Hematopoietic multipotent progenitor cell treated with erythropoietin and hydrocortisone succinate and interleukin-3 and kit ligand, for 6 days (in vitro differentiated cells): ENCODE measurements at places on chromosomes 3 and 15.

- DNase-seq, result peak; percentile 71
Measured at GRCh38 chr15:90872486-90873184, 4.2 kb downstream of the FURIN start.

- DNase-seq, result no peak
Measured at GRCh38 chr15:58380280-58380945, 51.4 kb upstream of the LIPC start.

DNA sequence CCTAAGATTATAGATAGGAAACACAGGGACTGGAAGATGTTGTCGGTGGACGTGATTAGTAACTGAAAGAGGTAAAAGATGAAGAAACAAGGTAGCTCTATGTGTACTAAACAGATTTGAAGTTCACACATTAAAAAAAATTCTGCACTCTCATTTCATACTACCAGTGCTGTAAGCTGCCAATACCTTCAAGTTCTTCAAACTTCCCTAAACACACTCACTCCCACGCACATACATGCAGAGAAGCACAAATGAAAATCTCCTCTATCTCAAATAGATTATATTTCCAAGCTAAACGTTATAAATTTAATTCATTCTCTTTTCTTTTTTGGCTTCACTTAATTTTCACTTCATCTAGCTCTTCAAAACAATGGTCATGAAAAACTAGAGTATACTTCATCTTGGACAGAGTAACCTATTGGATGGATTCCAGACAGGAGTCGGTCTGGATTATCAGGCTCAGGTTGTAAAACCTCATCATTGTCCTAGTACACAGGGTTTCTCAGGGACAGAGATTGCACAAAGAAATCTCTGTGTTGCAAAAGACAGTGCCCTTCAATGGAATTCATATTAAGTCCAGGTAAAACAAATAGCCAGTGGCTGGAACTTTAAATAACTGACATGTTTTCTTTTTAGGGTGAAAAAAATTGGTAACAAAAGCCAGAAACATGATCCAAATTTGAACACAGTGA is 408.1 kb upstream of the ZNF385D start:
- DNase-seq, result no peak

DNA sequence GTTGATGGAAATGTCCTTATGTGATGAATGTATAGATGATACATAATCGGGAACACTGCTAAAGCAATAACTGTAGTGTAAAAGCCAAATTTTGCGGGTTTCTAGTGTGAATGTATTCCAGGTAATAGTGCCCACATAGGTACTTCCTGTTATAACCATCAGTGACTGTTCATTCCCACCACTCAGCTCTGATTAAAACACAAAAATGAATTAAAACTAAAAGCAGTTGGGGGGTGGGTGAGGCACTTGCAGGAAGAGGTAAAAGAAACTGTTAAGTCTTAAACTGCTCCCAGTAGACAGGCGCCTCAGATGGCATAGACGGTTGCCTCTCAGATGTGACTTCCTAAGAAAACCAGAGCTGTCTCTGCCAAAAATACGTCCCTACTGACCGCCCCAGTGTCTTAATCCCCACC is 893 bp upstream of the MTHFS start:
- DNase-seq, result peak; percentile 27

DNA sequence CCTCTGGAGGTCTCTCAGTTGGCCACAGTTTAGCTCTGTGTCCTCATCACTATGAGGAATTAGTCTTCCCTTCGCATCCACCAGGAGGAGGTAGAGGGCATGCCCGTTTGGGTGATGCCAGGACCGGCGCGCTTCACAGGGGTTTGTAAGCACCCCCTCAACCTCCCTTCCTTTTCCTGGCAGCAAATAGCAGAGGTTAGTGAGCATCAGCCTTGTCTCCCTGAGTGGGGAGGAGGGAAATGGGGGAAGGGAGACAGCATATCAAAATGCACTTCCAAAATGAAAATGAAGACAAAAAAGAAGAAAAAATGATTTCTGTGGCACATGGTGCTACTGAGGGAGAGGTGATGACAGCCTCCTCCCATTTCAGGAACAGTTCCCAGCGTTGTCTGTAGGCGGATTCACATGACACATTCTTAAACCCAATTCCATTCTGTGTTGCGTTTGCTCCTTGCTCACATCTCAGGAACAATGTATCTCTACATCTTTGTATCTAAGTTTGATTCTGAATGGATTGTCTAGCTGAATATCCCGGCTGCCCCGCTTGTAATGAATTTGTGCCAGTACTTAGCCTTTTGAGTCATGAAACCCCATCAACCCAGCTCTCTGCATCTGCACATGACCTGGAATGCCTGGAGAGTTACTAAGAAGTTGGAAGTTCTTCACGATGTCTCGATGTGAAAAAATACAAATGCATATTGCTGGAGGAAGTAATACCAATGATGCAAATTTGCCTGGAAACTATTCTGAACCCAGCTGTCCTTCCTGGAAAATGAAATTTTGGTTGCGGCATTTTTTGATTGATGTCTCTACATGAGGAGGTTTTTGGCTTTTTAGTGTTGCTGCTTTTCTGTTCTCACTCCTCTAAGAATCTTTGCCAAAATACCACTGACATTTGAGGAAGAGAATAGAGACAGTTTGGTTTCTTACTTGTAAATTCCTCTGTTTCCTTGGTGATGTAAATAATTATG is 45.2 kb downstream of the TYRO3 start:
- DNase-seq, result peak; percentile 83

DNA sequence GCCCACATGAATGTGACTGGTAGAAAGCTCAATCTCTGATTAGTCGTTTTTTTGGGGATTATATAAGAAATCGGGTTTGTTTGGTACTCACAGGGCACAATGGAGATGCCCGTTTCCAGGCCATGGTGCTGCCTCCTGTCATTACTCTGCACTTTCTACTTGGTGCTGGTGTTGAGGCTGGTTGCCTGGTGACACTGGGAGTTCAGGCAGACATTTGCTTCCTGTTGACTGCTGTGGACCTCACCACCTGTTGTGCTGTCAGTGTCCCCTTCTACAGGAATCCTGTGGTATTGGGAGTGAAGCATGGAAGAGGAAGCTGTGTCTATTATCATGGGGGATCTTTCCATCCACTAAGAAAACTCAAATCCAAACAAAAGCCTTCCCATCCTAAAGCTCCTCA is 227.2 kb upstream of the TBL1XR1 start:
- no peak for DNase-seq

GRCh38 chr3:52865994-52866393 is 31.2 kb upstream of the MUSTN1 start:
- no peak for DNase-seq

GRCh38 chr3:190426806-190427507 is 22.7 kb downstream of the TMEM207 start:
- DNase-seq, result no peak

DNA sequence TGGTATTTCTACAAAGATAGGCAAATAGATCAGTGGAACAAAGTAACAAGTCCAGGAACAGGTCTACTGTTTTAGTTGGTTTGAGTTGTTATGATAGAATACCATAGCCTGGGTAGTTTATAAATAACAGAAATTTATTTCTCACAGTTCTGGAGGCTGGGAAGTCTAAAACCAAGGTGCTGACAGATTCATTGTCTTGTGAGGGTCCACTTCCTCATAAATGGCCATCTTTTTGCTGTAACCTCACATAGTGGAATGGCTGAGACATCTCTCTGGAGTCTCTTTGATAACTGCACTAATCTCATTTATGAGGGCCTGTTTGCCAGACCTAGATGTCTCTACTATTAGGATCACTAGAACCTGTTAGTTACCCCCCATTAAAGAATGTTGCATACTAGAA is 152.3 kb upstream of the MYRIP start:
- DNase-seq, result no peak

- no peak for DNase-seq
Measured at GRCh38 chr3:97763586-97764406, 762 bp upstream of the ARL6 start.

- DNase-seq, result no peak
Measured at GRCh38 chr15:59169251-59169708, 37.4 kb upstream of the LDHAL6B start.

GRCh38 chr3:123258811-123259420 is 57.2 kb downstream of the SEC22A start:
- DNase-seq, result peak; percentile 81

- no peak for DNase-seq
Measured at GRCh38 chr3:180358179-180358578, 243.8 kb upstream of the TTC14 start.

DNA sequence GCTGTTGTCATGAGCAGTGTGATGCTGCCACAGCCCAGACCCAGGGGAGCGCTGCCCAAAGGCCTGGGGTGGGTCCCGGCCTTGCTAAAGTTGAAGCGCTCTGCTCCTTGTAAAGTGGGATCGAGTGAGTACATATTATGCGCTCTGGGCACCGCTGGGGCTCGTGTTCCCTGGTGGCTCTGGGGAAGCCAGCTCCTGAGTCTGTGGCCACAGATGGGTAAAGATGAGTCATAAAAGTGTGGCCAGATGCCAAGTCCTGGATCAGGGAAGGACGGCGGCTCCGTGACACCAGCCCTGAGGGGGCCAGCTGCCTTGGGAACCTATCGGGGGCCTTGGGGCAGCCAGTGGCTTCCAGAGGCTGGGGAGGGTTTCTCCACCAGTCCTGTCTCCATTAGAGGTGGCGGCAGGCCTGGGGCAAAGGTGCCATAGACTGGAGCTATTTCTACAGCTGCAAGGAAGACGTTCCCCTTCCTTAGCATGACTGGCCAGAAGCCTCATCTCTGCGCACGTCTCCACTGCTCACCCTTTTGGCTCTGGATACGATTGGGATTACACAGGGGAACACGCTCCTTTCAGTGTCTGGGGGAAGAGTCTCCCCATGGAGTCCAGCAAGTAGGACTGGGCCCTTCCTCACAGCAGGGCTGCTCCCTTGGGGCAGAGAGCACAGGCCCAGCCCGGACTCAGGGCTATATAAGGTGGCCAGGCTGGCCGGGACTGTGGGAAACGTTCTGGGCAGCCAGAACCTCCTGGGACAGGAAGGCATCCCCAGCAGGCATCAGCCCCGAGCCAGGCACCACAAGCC is 1.2 kb upstream of the ITIH4 start:
- DNase-seq, result peak; percentile 34

- DNase-seq, result no peak
Measured at GRCh38 chr15:74884428-74885223, 5.2 kb upstream of the MPI start.

DNA sequence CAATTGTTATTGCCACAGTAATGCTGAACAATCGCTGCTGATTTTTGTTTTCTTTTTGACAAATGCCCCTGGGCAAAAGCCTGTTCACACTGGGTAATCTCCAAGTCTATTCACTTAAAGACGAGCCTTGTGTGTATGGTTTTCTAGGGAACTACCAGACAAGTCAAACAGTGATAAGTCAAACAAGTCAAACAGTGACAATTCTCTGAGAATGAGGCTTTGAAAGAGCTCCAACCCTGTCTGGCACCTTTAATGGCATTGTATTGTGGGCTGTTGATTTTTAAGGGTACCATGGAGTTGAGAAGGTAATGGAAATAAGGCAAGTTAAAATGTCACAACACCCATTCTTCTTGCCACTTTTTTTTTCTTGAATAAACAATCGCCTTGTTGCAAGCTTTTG is 59.4 kb upstream of the TMC3 start:
- DNase-seq, result no peak

GRCh38 chr3:145815707-145816413 is 345.1 kb downstream of the PLOD2 start:
- no peak for DNase-seq

DNA sequence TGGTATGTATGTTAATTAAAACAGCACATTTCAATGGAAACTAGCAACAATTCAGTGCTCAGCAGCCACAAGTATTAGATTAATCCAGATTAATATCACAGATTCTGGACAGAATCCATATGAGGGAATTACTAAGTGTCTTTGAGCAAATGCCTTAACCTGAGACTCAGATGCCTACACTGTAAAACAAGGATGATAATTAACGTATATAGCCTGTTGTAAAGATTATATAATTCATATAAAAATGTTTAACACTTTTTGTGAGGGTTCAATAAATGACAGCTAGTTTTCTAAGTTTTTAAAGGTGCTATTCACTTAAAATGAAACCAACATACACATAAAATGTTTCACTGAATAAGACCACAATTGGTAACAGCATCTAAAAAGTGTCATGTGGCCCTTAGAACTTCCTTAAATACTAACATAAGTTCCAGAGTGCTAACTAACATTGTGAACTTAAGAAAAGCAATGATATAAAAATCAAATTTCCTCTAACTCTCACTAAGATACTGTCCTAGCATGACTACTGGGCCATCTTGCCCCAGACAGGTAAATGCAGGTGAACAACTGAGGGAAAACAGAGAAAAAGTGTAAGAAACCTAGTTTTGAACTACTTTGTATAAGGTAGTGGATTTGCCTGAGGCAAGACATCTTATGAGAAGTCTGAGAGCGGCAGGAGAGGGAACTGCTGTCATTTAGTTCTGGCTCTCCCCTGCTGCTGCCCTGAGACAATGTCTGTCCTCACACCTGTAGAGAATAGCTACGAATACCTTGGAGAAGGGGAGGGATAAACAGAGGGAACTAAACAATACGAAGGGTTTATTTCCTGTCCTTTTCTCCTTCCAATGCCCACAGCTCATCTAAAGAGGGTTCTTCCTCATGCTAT is 151.3 kb downstream of the ADAM10 start:
- no peak for DNase-seq

- no peak for DNase-seq
Measured at GRCh38 chr15:23038726-23039142, 635 bp downstream of the TUBGCP5 start.

GRCh38 chr3:45807133-45807532 is 10.8 kb upstream of the SLC6A20 start:
- DNase-seq, result no peak

GRCh38 chr3:195762249-195762585 is 41.4 kb downstream of the MUC20 start:
- DNase-seq, result no peak

GRCh38 chr3:143956838-143957237 is 14.8 kb upstream of the DIPK2A start:
- no peak for DNase-seq

DNA sequence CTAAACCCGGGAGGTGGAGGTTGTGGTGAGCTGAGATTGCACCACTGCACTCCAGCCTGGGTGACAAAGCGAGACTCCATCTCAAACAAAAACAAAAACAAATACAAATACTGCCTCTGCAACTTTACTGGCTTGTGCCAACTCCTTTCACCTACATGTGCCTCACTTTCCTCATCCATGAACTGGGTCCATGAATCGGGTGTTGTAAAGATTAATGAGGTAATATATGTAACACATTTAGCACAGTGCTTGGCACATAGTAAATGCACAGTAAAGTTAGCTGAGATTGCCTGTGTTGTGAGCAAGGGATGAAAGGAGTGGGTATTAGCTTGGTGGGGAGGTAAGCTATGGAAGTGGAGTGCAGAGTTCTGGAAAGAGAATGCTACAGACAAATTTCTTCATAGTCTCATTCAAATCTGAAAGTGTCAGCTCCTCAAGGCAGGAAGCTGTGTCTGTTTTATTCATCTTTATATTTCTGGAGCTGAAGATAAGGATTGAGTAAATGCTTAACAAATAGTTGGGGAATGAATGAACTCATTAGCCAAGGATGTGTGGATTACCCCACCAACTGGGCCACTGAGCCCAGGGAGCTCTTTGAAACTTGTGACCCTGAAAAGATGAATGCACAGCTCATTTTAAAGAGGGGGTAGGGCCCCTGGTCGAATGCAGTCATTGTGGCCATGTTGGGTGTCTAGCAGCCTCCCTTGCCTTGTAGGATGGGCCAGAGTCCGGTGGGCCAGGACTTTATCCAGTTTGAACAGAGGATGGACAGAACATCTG is 7.7 kb upstream of the CDCP1 start:
- DNase-seq, result no peak

- DNase-seq, result no peak
Measured at GRCh38 chr3:116678853-116679252, 30.7 kb upstream of the TUSC7 start.
